Astrocyte (in vitro differentiated cells and primary cell): ENCODE measurements at places on chromosomes 6 and 20. TPM values are rescaled to one million over a fixed set of nuclear protein-coding genes. Genes with fewer than 3 reads are reported as not detected.

SERINC1 gene
- 203 and 227 TPM in 2 replicates for total RNA-seq

- H3K36me3 ChIP-seq = no peaks in the 10 kb centered on the region
- H3K4me3 ChIP-seq = no peak overlapping the region
- H3K27me3 ChIP-seq = peaks cover 14% of the 10 kb centered on the region
- H3K27ac ChIP-seq = no peak overlapping the region
- no peak for DNase-seq
These were observed 50.5 kb downstream of the CRYBG1 start for GRCh38 chr6:106411056-106411455.

CLDN20 gene
- total RNA-seq = not detected in 2 replicates

GRCh38 chr20:2398449-2398848 lies 17.7 kb downstream of the TGM6 start:
- H3K36me3 ChIP-seq = no peaks in the 10 kb centered on the region
